Sigmoid colon (tissue), 7 donors: ENCODE measurements at places on chromosomes 7 and 10. TPM values are rescaled to one million over a fixed set of nuclear protein-coding genes. Genes with fewer than 3 reads are reported as not detected.

The PON3 gene
- 0.68 TPM for total RNA-seq

GRCh38 chr7:151661587-151661986 is 141.9 kb upstream of the RHEB start:
- no peak overlapping the region for H3K4me3 ChIP-seq
- H3K27me3 ChIP-seq = no peaks in the 10 kb centered on the region
- DNase-seq = no peak
- H3K27ac ChIP-seq = no peak overlapping the region
- no peaks in the 10 kb centered on the region for H3K36me3 ChIP-seq

GRCh38 chr7:30323006-30323355 is 38.6 kb downstream of the ZNRF2 start:
- no peaks in the 10 kb centered on the region for H3K27me3 ChIP-seq
- no peak for DNase-seq
- H3K4me1 ChIP-seq = peaks cover 51% of the 10 kb centered on the region
- no peaks in the 10 kb centered on the region for H3K36me3 ChIP-seq

GRCh38 chr10:133199992-133200611 is 29.9 kb upstream of the UTF1 start:
- no peak overlapping the region for H3K27ac ChIP-seq
- peaks cover 1% of the 10 kb centered on the region for H3K27me3 ChIP-seq
- no peaks in the 10 kb centered on the region for H3K4me1 ChIP-seq
- no peak overlapping the region for H3K4me3 ChIP-seq
- no peak for DNase-seq
- H3K36me3 ChIP-seq = no peaks in the 10 kb centered on the region

The RARRES2 gene
- total RNA-seq = 257 TPM
